ENCODE measurements at places on chromosomes 12 and 14. TPM values are rescaled to one million over a fixed set of nuclear protein-coding genes. Genes with fewer than 3 reads are reported as not detected.

TAS2R7 gene
- total RNA-seq, result not detected

DAO gene
- total RNA-seq, result not detected

SMOC1 gene
- not detected for total RNA-seq

TCL1B gene
- not detected for total RNA-seq

GRCh38 chr14:100818221-100818699 is 7.7 kb upstream of the MEG3 start:
- no peaks in the 10 kb centered on the region for H3K27me3 ChIP-seq
- no peaks in the 10 kb centered on the region for H3K36me3 ChIP-seq
- H3K4me3 ChIP-seq, result no peak overlapping the region
- no peak for DNase-seq
- H3K27ac ChIP-seq, result no peak overlapping the region

GRCh38 chr14:87014856-87015255 is 978.1 kb downstream of the GALC start:
- no peaks in the 10 kb centered on the region for H3K36me3 ChIP-seq
- H3K4me3 ChIP-seq, result no peak overlapping the region
- no peaks in the 10 kb centered on the region for H3K4me1 ChIP-seq
- no peaks in the 10 kb centered on the region for H3K27me3 ChIP-seq
- DNase-seq, result no peak

- H3K27me3 ChIP-seq, result no peaks in the 10 kb centered on the region
- peak overlapping the region; percentile 53 for H3K4me3 ChIP-seq
Measured at GRCh38 chr12:67698672-67699581, 50.4 kb downstream of the DYRK2 start.

GRCh38 chr14:100374270-100374669 is 51.1 kb downstream of the SLC25A47 start:
- H3K36me3 ChIP-seq, result no peaks in the 10 kb centered on the region
- H3K4me1 ChIP-seq, result peaks cover 28% of the 10 kb centered on the region
- no peaks in the 10 kb centered on the region for H3K27me3 ChIP-seq
- DNase-seq, result no peak

DNA sequence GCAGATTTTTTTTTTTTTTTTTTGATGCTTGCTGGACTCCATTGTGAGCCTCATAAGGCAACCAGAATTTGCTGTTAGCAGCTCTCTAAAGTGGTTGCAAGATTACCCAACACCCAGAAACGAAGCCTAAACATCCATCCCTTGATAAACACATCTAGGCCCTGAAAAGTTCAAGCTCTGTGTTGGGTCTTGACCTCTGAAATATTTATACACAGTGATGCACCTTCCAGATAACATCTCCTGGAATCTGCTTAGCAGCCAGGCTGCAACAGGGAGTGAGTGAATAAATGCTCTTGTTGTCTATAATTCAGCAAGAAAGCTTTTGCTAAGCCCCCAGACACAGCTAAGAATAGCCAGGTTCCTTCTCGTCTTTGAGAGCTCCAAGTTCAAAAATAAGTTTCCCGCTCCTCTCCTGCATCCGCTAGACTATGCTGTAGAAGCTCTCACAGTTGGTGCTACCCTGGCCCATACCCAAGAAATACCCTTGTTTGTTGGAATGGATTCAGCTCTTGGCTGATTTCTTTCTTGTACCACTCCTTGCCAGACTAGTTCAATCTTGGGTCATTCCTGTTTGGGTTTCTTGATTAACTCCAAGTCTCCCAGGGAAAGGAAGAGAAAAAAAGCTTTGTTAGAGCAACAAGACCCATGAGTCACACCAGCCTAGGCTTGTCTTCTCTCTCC is 610.6 kb upstream of the TBX3 start:
- no peaks in the 10 kb centered on the region for H3K36me3 ChIP-seq
- no peak overlapping the region for H3K27ac ChIP-seq
- no peak overlapping the region for H3K4me3 ChIP-seq
- H3K27me3 ChIP-seq, result no peaks in the 10 kb centered on the region
- DNase-seq, result no peak

DNA sequence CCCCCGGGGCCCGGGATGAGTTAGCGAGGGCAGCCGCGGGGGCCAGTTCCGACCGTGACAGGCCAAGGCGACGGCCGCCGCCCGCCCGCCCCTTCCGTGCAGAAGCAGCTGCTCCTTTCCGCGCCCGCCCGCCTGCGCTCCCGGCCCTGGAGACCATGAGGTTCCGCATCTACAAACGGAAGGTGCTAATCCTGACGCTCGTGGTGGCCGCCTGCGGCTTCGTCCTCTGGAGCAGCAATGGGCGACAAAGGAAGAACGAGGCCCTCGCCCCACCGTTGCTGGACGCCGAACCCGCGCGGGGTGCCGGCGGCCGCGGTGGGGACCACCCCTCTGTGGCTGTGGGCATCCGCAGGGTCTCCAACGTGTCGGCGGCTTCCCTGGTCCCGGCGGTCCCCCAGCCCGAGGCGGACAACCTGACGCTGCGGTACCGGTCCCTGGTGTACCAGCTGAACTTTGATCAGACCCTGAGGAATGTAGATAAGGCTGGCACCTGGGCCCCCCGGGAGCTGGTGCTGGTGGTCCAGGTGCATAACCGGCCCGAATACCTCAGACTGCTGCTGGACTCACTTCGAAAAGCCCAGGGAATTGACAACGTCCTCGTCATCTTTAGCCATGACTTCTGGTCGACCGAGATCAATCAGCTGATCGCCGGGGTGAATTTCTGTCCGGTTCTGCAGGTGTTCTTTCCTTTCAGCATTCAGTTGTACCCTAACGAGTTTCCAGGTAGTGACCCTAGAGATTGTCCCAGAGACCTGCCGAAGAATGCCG is 699 bp downstream of the MGAT2 start:
- peak overlapping the region; percentile 98 for H3K27ac ChIP-seq
- H3K36me3 ChIP-seq, result peaks cover 13% of the 10 kb centered on the region
- H3K4me3 ChIP-seq, result peak overlapping the region; percentile 100
- H3K27me3 ChIP-seq, result no peaks in the 10 kb centered on the region
- no peak for DNase-seq

GRCh38 chr12:76028571-76029277 is 2.9 kb downstream of the PHLDA1 start:
- no peaks in the 10 kb centered on the region for H3K36me3 ChIP-seq
- peaks cover 24% of the 10 kb centered on the region for H3K4me1 ChIP-seq
- peak; percentile 6 for DNase-seq
- no peak overlapping the region for H3K4me3 ChIP-seq
- H3K27me3 ChIP-seq, result no peaks in the 10 kb centered on the region
- H3K27ac ChIP-seq, result no peak overlapping the region

DNA sequence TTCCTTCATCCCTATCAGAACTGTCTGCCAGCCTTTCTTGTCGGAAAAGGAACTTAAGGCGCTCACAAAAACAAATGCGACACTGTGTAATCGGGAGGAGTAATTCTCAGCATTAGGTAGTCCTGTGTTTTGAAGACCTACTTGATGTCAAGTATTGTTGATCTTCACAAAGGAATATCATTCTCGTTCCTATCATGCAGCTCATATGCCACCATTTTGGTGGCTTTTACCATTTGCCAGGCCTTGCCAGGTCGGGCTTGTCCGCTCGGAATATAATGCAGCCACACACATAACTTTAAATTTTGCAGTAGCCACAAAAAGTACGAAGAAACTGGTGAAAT is 903 bp upstream of the PPP4R3A start:
- no peaks in the 10 kb centered on the region for H3K36me3 ChIP-seq
- DNase-seq, result no peak
- peak overlapping the region; percentile 99 for H3K27ac ChIP-seq
- H3K27me3 ChIP-seq, result no peaks in the 10 kb centered on the region

GRCh38 chr14:21121122-21121521 is 20.3 kb downstream of the TMEM253 start:
- no peak overlapping the region for H3K27ac ChIP-seq
- H3K36me3 ChIP-seq, result no peaks in the 10 kb centered on the region
- no peaks in the 10 kb centered on the region for H3K4me1 ChIP-seq
- H3K4me3 ChIP-seq, result no peak overlapping the region
- H3K27me3 ChIP-seq, result no peaks in the 10 kb centered on the region

- peaks cover 7% of the 10 kb centered on the region for H3K27me3 ChIP-seq
- H3K36me3 ChIP-seq, result no peaks in the 10 kb centered on the region
- peak; percentile 14 for DNase-seq
- H3K4me1 ChIP-seq, result peaks cover 7% of the 10 kb centered on the region
- H3K4me3 ChIP-seq, result no peak within 1 kb of the TSS
Measured at GRCh38 chr12:105084251-105085250, at the start of gene ALDH1L2. ALDH1L2 (minus strand) TSS chr12:105084458; CDS start chr12:105084436, 22 bp downstream.

- no peaks in the 10 kb centered on the region for H3K27me3 ChIP-seq
- no peak for DNase-seq
- no peak overlapping the region for H3K4me3 ChIP-seq
- H3K36me3 ChIP-seq, result no peaks in the 10 kb centered on the region
- no peak overlapping the region for H3K27ac ChIP-seq
- H3K4me1 ChIP-seq, result no peaks in the 10 kb centered on the region
Measured at GRCh38 chr14:77914073-77914721, 114.3 kb downstream of the ADCK1 start.

- H3K4me3 ChIP-seq, result no peak overlapping the region
- no peak overlapping the region for H3K27ac ChIP-seq
- no peaks in the 10 kb centered on the region for H3K4me1 ChIP-seq
- DNase-seq, result no peak
Measured at GRCh38 chr12:15726027-15726877, 62.9 kb downstream of the EPS8 start.

DNA sequence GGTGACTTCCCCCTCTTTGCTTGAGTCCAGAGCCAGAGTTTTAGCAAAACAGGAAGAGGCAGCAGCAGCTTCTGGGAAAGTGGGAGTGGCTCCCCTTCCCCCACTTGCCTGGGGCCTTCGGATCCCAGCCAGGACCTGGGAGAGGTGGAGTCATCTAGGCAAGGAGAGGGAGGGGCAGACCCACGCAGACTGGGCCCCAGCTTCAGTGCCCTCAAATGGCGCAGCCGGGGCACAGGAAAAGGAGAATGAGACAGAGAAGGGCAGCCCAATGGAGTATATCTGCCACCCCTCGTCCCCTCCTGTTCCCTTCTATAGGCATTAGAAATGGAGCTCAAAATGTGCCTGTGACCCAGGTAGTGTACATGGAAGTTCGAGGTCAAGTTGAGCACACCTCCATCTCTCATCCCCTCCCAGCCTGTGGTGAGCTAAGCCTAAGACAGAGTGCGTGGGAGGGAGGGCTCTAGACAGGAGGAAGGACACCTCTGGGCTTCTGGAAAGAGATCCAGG is 9.3 kb upstream of the HDAC7 start:
- H3K27me3 ChIP-seq, result no peaks in the 10 kb centered on the region
- H3K4me1 ChIP-seq, result peaks cover 97% of the 10 kb centered on the region
- H3K4me3 ChIP-seq, result no peak overlapping the region
- H3K27ac ChIP-seq, result peak overlapping the region; percentile 26

DNA sequence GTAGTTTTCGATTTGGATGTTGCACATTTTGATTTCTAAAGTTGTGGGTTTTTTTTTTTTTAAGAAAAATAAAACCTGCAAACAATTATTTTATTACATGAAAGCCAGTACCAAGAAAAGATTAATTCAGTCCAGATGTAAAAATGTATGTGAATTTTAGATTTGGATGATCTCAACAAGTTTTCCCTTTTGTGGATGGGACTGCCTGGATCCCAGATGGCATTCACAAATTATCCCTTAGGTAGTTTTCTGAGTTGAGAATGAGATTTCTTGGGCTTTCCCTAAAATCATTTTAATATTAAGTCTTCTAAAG is 2.8 kb downstream of the FRMD6 start:
- no peak overlapping the region for H3K4me3 ChIP-seq
- no peaks in the 10 kb centered on the region for H3K36me3 ChIP-seq
- peaks cover 19% of the 10 kb centered on the region for H3K4me1 ChIP-seq
- no peak overlapping the region for H3K27ac ChIP-seq
- no peak for DNase-seq
- H3K27me3 ChIP-seq, result peaks cover 21% of the 10 kb centered on the region

DNA sequence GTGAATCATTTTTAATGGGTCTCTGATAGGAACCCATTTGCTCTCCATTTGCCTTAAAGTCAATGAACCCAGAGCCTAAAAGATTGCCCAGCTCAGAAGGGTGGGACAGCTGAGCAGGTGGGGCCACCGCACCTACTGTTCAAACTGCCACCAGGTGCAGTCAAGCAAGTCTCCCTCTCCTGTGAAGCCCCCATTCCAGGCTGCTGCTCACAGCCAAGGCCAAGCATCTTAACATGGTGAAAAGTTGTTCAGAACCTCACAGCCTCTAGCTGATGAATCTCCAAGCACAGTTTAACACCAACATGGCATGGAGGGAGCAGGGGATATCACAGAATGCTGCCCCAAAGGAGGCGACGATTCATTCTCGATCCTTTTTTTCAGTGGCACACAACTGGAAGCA is 29.5 kb downstream of the ANO2 start:
- no peaks in the 10 kb centered on the region for H3K36me3 ChIP-seq
- no peak overlapping the region for H3K27ac ChIP-seq
- no peak overlapping the region for H3K4me3 ChIP-seq
- DNase-seq, result no peak

DNA sequence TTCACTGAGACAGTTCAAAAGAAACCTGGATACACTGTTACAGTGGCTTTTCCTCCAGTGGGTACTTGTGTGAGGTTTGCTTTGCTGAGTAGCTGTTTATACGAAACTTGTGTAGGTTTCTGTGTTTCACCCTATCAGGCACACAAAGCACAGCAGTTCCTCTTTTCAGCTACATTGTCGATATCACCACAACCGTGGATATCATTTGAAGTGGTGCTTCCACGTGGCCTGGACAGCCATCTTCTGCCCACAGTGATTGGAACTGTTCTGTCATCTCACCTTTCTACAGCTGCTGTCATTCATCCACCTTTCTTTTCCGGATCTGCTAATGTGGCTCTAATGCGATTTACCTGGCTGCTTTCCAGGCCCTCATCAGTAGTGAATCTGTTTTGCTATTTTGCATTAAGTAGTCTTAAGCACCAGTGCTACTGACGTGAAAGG is 368.8 kb downstream of the SYT1 start:
- no peak overlapping the region for H3K4me3 ChIP-seq
- H3K4me1 ChIP-seq, result no peaks in the 10 kb centered on the region
- no peak for DNase-seq
- H3K27ac ChIP-seq, result no peak overlapping the region
- H3K36me3 ChIP-seq, result no peaks in the 10 kb centered on the region
- H3K27me3 ChIP-seq, result no peaks in the 10 kb centered on the region

GRCh38 chr14:19729359-19729758 is 14.0 kb upstream of the OR4Q3 start:
- no peaks in the 10 kb centered on the region for H3K27me3 ChIP-seq
- H3K27ac ChIP-seq, result no peak overlapping the region
- DNase-seq, result no peak

DNA sequence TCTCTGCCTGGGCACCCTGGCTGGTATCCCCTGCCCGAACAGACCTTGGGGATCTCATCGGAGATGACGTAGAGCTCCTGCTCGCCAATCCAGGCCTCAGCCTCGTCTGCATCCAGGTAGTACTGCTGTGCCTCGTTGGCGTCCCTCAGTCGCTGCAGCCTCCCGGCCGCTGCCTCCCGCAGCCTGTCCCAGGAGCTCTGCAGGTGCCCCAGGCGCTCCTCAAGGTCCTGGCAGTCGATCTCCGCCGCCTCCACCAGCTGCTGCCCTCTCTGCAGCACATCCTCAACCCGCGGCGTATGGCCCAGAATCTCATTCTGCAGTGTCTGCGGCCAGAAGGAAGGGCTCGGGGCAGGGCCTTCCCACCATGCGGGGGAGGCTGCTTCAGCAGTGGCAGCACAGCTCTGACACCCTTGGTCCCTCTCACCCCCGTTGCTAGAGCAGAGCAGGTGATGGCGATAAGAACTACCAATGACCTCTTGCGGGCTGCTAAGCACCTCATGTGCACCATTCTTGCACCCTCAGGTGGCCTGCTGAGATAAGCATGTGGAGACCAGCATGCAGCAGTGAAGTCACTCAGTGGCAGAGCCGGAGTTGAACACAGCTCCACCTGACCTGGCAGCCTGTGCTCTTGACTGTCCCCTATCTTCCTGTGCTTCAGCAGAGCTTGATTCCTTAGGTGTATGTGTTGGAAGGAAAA is 71.0 kb downstream of the PLEKHG3 start:
- no peak for DNase-seq
- no peak overlapping the region for H3K27ac ChIP-seq
- no peak overlapping the region for H3K4me3 ChIP-seq

GRCh38 chr14:38309522-38310277 is 53.8 kb upstream of the CLEC14A start:
- H3K27ac ChIP-seq, result no peak overlapping the region
- no peaks in the 10 kb centered on the region for H3K4me1 ChIP-seq
- DNase-seq, result no peak
- H3K27me3 ChIP-seq, result no peaks in the 10 kb centered on the region
